Naive thymus-derived CD4-positive, alpha-beta T cell (primary cell): ENCODE measurements at places on chromosomes 2 and 18.

GRCh38 chr2:133992454-133992853 is 261.4 kb upstream of the MGAT5 start:
- DNase-seq: no peak

DNA sequence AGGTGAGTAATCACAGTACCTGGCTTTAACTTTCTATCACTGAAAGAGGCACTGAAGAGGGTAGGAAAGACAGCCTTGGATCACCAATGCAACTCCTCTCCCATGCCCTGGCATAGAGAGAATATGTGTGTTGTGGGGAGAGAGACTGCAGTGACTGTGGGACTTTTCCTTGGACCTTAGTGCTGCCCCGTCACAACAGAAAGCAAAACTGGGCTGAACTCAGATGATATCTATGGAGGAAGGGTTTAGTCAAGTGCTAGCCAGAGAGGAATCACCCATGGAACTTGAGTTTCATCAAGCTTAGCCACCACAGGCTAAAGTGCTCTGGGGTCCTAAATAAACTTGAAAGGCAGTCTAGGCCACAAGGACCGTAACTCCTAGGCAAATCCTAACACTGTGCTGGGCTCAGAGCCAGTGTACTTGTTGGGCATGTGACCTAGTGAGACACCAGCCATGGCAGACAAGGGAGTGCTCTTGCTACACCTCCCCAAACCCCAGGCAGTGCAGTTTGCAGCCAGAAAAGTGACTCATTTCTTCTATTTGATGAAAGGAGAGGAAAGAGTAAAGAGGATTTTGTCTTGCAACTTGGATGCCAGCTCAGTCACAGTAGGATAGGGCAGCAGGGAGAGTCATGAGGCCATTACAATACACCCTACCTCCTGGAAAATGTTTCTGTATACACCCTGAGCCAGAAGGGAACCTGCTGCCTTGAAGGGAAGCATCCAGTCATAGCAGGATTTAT is 105.8 kb upstream of the SPOPL start:
- DNase-seq: no peak

DNA sequence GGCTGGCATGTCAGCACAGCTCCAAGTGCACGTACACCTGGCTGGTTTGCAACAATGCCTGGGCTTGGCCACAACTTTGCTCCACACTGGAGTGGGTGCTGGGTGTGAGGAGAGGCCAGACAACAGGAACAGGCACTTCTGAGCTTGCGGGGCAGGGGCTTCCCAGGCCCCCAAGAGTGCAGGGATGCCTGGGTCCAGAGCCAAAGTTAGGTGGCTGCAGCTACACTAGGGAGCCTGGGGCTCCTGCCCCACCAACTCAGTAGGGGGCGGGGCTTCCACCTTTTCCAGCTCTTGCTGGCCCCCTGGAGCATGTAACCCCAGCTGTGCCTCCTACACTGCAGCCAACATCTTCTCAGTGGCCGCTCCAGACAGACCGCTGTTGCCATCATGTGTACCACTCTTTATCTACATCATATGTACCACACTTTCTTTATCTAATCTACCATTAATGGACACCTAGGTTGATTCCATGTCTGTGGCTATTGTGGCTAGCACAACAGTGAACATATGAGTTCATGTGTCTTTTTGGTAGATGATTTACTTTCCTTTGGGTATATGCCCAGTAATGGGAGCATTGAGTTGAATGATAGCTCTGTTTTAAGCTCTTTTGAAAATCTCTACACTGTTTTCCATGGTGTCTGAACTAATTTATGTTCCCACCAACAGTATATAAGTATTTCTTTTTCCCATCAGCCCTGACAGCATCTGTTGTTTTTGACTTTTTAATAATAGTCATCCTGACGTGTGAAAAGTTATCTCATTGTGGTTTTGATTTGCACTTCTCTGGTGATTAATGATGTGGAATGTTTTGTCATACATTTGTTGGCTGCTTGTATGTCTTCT is 87.9 kb downstream of the ZNF804A start:
- DNase-seq: no peak

DNA sequence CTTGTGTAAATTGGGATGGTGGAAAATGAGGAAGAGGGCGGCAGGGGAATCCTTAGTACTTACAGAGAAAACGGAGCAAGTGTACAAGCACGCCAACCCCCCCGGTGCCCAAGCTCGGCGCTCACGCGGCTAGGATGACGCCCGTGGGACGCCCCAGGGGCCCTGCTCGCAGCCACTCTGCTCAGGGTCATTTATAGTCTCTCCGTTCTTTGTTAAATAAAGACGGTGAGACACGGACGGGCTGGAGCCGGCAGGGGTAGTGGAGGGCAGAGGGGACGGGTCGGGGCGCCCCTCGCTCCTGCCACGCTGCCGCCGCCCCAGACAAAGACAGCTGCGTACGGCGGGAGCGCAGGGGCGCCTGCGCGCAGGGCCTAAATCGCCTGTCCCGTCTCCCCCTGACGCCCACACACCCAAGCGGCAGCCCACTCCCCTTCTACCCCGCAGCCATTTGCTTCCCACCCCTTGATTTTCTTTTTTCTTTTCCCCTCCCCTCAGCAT is 37.8 kb downstream of the PCBP1 start:
- DNase-seq: peak; percentile 73

- DNase-seq: no peak
Observed at GRCh38 chr2:67346718-67347407, 50.3 kb upstream of the ETAA1 start.

- DNase-seq: no peak
Observed at GRCh38 chr2:9276901-9277451, 70.4 kb downstream of the ASAP2 start.

GRCh38 chr18:12786669-12787068 is 83.8 kb downstream of the PSMG2 start:
- no peak for DNase-seq

DNA sequence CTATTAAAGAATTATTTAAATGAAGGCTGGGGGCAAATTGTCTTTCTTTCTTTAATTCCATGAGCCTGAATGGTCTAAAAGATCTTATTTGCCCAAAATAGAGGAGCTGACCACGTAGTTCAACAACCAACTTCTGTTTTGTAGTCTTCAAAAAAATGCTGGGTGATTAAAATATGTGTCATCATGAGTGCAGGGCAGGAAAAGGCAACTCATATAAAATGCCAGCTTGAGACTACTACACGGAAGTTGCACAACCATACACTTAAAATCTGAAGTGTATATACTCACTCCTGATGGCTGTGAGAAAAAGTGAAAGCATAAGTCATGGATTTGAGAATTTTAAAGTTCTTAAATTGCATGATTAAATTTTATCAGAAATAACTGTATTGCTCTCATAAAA is 210.9 kb downstream of the DYM start:
- no peak for DNase-seq

DNA sequence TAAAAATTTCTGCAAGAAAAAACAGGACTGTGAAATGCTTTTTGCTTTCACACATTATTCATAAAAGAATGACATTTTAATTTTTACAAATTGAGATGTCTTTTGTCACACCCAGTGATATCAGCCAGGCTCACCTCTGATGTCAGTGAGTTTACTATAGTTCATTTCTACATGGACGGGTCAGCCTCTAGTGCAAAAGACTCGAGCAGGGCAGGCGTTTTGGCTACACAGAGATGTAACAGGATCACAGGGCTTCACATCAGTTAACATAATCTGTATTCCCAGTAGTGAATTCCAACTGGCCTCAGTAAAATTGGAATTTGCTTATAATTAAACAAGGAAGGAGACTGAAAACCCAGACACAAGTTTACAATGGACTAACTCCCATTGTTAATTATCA is 275.6 kb upstream of the ZSWIM2 start:
- DNase-seq: no peak
